ENCODE measurements at places on chromosomes 11 and 22. TPM values are rescaled to one million over a fixed set of nuclear protein-coding genes. Genes with fewer than 3 reads are reported as not detected.

Gene P2RY6
- total RNA-seq, result 2.0 TPM

Gene MMP13
- not detected for total RNA-seq

Gene DGCR6L
- total RNA-seq, result 38.7 TPM

Gene PAX6
- not detected for total RNA-seq

Gene MRPL16
- total RNA-seq, result 68.2 TPM

Gene HTR3B
- total RNA-seq, result not detected

Gene KCTD14
- total RNA-seq, result not detected

Gene MYO7A
- total RNA-seq, result 2.7 TPM

Gene GLYATL1
- not detected for total RNA-seq

Gene MMP11
- total RNA-seq, result 5.8 TPM

Gene SIPA1
- 20.6 TPM for total RNA-seq

DNA sequence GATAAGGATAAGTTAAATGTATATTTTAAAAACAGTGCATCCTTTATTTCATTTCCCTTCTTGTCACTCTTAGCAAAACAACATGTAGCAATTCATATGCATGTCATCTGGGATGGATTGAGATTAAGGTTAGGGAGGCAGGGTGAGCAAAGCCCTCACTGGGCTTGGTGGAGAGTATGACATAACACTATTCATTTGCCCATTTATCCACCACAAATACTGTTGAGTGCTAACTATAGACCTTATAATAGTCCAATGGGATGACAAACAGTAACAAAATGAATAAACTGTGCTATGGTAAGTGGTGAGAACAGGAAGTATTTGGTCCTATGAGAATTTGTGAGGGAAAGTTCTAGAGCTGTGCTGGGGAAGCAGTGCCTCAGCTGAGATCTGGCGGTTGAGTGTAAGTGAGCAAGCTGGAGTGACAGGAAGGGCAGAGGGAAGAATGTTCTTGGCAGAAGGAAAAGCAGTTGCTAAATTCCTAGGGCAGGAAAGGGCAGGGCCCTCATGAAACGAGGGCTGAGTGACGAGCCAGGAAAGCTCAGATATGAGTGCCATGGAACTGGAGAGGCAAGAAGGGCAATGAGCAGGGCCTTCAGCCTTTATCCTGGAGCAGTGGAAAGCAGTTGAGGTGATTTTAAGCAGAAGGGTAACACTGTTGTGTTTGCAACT, 6.7 kb downstream of the HSD17B12 start:
- peak; percentile 81 for DNase-seq

GRCh38 chr11:76062733-76063132, 143.6 kb downstream of the WNT11 start:
- no peak for DNase-seq

GRCh38 chr11:86863476-86863875, 63.1 kb downstream of the PRSS23 start:
- DNase-seq, result no peak

GRCh38 chr22:29288837-29289236, 17.6 kb upstream of the GAS2L1 start:
- DNase-seq, result no peak

DNA sequence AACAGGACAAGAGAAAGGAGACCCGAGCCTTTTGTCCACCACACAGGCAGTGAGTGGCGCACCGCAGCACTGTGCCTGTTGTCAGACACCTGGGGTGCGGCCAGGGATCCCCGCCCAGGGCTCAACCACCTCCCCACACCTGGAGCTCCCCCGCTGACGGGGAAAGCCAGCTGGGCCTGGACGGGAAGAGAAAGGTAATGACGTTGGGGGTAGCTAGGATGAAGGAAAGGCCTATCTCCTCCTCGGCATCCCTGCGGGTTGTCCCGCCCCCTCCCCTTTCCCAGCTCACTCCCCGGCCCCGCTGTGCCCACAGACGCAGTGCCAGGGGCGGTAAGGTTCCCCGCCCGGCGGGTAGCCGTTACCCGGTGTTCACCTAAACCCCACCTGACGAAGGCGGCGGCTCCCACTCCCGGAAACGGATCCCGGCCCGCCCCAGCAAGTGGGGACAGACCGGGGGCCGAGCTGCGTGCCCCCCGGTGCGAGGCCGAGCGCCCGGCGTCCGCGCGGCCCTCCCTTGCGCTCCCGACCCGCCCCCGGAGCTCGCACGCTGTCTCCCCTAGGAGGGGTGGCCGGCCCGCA, 495 bp downstream of the HYOU1 start:
- DNase-seq, result peak; percentile 36

DNA sequence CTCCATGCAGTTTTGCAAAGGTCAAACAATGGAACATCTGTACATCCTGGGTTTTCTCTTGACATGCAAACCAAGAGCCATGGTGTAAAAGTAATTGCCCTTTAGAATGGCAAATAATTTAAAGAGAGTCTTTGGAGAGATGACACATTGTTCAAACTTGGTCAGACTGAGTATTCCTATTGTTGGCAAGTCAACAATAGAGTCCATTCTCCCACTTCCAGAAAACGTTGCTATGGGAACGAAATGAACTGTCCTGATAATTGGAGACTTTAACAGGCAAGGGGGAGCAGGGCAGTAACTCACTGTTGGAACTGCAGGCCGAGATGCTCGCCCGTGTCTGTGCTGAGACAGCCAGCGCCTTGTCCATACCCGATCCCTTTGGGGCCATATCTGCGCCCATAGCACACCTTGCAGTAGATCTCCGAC, 13.9 kb downstream of the CSRP3 start:
- no peak for DNase-seq

DNA sequence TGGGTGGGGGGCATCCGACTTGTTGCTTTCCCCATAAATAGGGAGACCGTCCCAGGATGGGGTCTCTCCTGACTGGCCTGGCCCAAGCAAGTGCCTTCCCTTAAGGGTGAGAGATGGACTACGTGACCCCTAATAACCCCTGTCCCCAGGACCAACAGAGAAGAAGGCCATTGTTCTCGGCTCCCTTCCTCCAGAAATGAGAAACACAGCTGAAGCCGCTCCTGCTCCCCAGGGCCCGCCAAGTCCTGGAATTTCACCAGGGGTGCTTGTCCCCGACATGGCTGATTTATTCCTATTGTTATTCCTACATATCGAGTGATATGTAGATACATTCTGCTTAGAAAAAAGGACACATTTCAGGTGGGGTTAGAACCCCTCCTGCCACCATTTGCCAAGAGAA, 100.8 kb downstream of the TP53I11 start:
- no peak for DNase-seq

- DNase-seq, result no peak
These were observed 6.4 kb downstream of the CD82 start for GRCh38 chr11:44571871-44572270.

- DNase-seq, result peak; percentile 62
These were observed 12.6 kb upstream of the APLNR start for GRCh38 chr11:57249384-57250319.

- no peak for DNase-seq
These were observed 11.3 kb upstream of the NXF1 start for GRCh38 chr11:62816557-62816956.

- DNase-seq, result no peak
These were observed 27.7 kb downstream of the SMCO4 start for GRCh38 chr11:93515441-93516025.

GRCh38 chr22:39234867-39235687, 9.7 kb downstream of the PDGFB start:
- peak; percentile 86 for DNase-seq

DNA sequence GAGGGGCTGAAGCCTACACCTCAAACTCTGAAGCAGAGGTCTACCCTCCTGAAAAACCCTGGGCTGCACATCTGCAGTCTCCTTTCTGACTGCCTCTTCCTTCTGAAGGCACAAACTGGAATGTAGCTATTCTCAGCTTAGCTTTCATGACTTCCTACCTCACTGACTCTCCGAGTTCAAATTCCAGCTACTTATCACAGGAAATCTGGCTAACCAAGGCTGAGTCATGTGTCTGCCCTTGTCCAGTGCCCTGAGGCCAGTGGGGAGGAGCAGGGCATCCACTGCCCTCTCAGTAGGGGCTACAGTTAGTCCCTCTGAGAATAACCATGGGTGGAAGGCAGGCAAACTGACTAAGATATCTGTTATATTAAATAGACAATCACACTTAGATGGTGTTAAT, 29.2 kb downstream of the PDGFD start:
- DNase-seq, result no peak

- DNase-seq, result no peak
These were observed 98.8 kb downstream of the SGSM3 start for GRCh38 chr22:40469181-40469580.

DNA sequence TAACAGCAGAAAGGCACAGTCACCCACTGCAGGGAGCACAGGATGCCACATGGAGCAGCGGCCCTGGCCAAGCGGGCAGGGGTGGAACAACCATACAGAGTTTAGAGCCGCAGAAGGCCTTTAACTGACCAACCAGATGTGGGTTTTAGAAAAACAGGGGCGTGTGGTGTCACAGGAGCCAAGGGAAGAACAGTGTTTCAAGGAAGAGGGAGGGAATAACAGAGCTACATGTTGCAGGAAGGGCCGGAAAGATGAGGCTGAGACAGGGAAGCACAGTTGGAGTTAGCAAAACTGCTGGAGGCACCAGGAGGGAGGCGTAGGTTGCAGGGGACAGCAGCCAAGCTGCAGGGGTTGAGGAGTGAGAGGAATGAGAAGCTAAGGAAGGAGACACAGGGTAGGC, 7.8 kb upstream of the NAA40 start:
- DNase-seq, result no peak

DNA sequence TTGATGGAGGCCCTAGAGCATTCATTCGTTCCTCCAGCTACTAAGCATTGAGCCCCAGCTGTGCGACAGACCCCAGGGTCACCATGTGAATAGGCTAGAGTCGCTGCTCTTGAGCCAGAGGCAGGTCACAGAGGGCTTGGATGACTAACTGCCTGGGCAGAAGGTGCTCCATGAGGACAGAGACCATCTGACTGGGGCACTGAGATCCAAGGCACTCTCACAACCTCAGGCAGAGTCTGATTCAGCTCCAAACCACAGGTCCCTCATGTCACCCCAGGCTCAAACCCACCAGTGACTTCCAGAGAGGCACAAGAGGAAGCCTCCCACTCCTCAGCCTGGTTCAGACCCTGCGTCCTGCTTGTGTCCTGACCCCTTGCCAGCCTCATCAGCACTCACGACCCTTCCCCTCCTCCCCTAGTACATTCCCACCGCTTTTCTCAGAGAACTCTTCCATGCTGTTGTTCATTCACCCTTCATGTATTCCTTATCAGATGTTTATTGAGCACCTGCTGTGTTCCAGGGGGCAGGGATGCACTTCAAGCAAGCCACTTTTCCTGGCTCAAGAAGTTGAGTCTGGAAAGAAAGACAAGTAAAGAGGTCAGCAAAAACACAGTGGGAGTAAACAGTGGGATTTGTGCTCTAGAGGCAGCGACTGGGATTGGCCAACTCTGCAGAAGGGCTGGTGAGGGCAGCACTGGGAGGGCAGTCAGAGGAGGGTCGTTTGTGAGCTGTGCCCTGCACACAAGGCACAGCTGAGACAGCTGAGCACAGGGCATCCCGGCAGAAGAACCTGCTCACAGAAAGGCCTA, 9.3 kb downstream of the OAF start:
- no peak for DNase-seq

DNA sequence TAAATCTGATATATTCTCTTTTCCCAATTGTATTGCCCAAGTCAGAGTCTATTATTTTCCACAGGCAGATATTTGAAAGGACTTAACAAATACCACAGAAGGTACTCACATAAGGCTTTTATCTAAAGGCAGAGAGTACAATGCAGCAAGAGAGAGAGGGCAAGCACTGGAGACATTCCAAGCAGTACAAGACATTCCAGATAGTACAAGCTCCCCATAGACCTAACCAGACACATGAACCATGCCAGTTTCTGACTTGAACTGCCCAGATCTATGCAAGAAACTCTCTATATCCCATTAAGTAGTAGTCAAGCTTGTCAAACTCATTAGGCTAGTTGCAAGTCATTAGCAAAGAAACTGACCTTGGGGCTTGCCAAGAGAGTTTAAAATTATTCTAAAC, 11.2 kb upstream of the MS4A6E start:
- DNase-seq, result no peak

DNA sequence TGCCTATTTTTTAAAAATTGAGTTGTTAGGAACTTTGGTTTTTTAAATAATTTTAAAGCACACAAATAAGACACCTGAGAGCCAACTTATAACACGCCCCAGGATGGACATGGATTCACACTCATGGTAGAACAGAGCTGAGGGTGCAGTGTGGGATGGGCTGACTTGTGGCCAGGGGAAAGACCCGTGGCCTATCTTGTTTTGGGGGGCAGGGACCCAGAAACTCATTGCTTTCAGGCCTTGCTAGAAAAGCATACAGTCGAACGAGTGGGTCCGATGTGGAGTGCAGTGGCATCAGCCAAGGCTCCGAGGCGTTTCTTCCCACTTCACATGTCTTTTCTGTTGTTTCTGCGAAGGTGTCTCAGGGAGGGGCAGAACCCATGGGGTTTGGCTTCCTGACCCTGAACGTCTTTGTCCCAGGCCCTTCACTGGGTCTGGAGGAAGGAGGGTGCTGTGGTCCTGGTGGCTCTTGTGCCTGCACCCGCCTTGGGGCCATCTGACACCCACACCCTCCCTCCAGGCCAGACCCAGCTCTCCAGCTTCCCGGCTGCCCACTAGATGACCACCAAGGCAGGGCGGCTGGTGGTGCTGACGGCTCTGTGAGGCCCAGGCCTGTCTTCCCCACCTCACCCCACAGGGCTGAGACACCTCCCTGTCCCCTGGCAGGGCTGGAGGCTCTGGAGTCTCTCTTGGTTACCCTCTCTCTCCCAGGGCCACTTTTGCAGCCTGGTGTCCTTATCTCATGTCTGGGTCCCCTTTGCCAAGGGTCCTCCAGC, 120.8 kb downstream of the KCNQ1 start:
- DNase-seq, result no peak

- DNase-seq, result no peak
These were observed 354.1 kb downstream of the NTM start for GRCh38 chr11:131724436-131724975.

DNA sequence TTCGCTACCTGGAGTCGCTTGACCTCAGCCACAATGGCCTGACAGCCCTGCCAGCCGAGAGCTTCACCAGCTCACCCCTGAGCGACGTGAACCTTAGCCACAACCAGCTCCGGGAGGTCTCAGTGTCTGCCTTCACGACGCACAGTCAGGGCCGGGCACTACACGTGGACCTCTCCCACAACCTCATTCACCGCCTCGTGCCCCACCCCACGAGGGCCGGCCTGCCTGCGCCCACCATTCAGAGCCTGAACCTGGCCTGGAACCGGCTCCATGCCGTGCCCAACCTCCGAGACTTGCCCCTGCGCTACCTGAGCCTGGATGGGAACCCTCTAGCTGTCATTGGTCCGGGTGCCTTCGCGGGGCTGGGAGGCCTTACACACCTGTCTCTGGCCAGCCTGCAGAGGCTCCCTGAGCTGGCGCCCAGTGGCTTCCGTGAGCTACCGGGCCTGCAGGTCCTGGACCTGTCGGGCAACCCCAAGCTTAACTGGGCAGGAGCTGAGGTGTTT, 12.8 kb downstream of the TSKU start:
- DNase-seq, result no peak

- no peak for DNase-seq
These were observed 55.0 kb upstream of the DEPDC7 start for GRCh38 chr11:32960553-32961164.

- no peak for DNase-seq
These were observed 7.3 kb downstream of the CD6 start for GRCh38 chr11:60978546-60979380.
